Stimulated activated CD4-positive, alpha-beta T cell treated with anti-CD3 and anti-CD28 coated beads, Interleukin-1b, Interleukin-23, amount 100 ng/mL, for 1 hour (primary cell): ENCODE measurements at places on chromosomes 2 and 18.

- no peak for DNase-seq
Observed at GRCh38 chr18:9756271-9756932, 48.3 kb downstream of the RAB31 start.

GRCh38 chr18:74942319-74942910 is 266.5 kb downstream of the PTGR3 start:
- no peak for DNase-seq

DNA sequence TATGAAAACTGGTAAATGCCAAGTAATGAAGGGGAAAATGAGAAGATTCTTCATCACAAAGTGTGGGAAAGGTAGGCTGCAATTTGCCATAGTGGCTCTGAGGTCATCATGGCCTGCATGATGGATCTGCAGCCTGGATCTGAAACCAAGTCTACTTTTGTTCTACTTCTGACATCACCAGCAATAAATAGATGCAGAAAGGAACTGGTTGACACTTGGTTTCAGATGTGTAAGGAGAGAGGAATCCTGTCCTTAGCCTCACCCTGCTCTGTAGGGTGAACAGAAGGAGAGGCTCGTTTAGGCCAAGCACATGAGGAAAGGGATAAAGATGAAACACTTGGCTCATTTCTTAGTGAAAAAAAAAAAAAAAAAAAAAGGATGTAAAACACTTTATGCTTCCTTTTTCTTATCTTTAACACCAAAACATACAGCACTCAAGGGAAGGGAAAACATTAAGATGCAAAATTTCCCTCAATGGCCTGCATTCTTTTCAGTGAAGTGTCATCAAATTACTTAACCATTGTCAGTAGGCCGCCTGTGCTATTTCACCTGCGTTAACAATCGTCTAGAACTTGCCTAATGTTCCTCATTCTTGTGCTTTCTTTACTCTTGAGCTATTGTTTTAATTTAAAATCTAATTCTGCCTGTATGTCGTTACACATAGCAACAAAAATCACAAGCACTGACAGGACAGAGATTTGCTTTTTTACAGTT is 3.9 kb downstream of the NEB start:
- no peak for DNase-seq

- no peak for DNase-seq
Observed at GRCh38 chr18:49011291-49011746, 60.6 kb upstream of the SMAD7 start.

DNA sequence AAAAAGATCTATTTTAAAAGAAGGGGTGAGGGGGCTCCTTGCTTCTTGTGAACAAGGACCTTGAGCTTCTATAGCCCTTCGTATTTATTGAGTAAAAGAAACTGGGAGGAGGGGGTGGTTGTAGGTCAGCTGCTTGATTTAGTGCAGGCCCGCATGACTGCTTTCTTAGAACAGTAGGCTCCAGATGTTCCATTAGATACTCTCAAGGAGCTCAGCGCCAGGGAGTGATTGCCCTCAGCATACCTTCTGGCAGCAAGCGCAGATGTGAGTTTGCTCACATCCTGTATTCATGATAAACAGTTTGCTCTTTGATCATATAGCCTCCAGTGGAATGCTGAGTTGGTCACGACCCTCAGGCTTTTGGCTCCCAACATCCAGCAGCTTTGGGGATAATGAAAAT is 108.9 kb upstream of the XPO1 start:
- no peak for DNase-seq

DNA sequence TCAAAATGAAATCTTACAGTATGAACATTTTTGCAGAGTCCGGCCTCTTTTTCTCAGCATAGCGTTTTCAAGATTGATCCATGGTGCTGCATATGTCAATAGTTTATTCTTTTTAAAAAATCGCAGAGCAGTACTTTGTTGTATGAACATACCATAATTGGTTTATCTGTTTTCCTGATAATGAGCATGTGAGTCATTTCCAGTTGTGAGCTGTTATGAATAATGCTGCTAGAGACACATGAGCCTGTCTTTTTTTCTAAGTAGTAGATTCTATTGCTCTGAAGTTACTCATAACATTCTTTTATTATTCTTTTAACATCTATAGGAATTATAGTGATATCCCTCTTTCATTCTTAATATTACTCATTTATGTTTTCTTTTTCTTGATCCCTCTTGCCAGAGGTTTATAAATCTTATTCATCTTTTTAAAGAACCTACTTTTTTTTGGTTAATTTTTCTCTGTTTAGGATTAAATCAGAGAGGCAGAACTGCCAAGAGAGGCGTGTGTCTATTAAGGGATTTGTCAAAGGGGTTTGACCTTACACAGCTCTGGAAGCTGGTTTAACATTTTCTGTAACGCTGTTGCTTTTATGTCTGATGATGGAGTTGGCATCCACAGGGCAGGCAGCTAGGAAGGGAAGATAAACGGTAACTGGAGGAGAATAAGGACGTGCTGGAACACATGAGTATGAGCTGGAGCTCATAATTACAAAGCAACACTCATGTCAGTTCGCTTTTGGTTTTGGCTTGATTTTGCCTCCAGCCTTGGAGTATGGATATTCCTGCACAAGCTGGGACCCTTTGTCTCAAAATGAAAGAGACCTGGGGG is 47.4 kb downstream of the MGAT5 start:
- no peak for DNase-seq

GRCh38 chr2:54332386-54332785 is 76.4 kb upstream of the TSPYL6 start:
- DNase-seq = no peak
